ENCODE measurements at places on chromosomes 2 and 18.
A peak's percentile ranks its signal among the peaks of the same experiment; 100 is the strongest.

GRCh38 chr2:12317814-12318426 is 398.8 kb upstream of the TRIB2 start:
- no peak for DNase-seq

- no peak for DNase-seq
These were observed 39.8 kb downstream of the MYO7B start for GRCh38 chr2:127575185-127575765.

GRCh38 chr2:172962824-172963223 is 112.8 kb upstream of the MAP3K20 start:
- DNase-seq: no peak

DNA sequence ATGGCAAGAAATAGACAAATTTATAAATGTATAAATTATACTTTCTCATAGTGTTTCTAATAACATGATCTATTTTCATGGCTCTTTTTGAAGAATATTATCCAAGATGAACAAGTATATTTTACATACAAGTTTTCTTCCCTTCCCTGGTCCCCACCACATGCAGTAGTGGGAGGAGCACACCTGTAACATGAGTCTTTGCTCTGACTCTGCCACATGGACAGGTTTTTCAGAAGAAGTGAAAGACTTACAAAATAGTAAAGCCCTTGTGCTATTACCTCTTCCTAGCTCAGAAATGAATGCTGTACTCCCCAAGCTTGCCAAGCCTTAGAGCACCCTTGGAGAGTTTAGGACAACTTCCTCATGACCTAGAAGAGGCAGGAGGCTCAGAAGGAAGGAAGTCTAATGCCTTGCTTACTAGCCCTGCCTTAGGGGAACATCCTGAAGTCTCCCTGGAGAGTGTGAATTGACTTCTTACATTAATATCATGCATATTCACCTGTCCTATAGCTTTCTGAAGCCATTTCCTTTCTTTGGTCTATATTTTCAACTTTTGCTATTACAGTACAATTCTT is 18.4 kb downstream of the MXD1 start:
- no peak for DNase-seq

DNA sequence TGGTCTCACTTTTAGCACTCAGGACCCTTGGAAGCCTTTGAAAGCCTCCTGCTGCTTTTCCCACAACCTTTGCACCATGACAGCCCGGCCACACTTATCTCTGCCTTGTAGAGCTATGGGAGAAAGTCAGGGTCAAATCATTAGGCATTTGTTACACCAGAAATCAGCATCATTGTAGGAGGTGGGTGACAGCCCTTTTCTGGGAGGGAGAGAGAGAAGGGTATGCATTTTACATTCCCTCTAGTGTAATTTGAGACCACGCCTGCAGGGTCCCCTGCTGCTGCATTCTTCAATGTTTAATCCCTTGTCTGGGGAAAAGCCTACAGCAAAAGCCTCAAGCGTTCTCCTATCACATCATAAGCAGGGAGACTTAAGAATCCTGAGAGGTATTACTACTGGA is 766.8 kb upstream of the FAM98A start:
- DNase-seq: no peak

- no peak for DNase-seq
These were observed 137.4 kb upstream of the FBXO11 start for GRCh38 chr2:48043746-48044145.

- DNase-seq: no peak
These were observed 89.2 kb upstream of the CXCR4 start for GRCh38 chr2:136207030-136207623.

DNA sequence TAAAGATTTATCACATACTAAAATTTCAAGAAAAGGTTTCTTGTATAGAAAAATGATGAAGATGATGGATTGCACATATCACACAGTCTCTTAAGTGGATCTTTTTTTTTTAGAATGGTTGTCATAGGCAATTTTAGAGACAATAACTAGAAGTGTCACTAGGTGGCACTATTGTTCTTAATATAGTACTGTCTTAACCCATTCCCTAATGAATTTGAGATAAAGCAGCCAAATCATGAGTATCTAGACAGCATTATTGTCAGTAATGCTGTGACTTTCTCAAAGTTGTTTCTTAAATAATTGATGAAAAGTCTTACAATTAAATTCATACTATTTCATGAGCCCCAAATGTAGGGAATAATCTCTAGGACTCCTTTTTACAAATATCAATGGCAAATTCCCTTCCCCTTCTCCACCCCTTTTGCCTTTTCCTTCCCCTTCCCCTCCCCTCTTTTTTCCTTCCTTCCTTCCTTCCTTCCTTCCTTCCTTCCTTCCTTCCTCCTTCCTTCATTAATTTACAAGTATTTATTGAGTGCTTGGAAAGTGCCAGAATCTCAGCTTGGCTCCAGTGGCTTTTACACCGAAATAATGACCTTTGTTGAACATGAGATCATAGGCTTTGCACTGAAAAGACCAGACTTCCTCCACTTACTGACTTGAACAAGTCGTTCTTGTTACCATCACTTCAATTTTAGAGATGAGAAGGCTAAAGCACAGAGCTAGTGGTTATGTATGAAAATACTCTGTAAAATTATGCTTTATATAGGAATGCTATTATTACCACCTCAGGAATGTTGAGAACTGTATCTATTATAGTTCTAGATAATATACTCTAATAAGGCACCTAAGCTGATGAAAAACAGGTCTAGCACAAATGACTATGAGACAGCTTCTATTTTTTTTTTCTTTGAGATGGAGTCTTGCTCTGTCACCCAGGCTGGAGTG is 19.8 kb downstream of the MYL12B start:
- DNase-seq: peak; percentile 96

Data from spinal cord (tissue), 10 donors.